ENCODE measurements at places on chromosomes 7 and 10.

GRCh38 chr10:118521415-118522117 lies 73.9 kb downstream of the PRLHR start:
- no peak for DNase-seq

- DNase-seq, result no peak
These were observed 26.4 kb downstream of the MET start for GRCh38 chr7:116698396-116698795.

GRCh38 chr10:10794046-10794445 lies 223.6 kb upstream of the CELF2 start:
- no peak for DNase-seq

DNA sequence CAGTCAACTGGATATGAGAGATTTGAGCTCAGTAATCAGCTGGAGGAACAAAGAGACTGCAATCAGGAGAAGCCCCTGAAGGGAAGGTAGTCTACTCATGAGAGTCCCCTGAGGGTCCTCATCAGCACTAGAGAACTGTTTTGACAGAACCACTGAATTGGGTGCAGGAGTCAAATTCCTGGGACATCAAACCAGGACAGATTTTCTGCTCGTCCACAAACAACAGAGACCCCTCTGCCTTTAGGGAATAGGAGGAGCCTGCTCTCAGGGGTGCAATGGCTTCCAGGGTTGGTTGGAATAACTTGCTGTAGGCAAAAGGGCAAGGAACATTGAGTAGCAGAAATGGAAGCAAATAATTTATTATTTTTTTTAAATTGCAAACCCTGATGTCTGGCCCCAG lies 21.9 kb upstream of the NEUROD6 start:
- no peak for DNase-seq

DNA sequence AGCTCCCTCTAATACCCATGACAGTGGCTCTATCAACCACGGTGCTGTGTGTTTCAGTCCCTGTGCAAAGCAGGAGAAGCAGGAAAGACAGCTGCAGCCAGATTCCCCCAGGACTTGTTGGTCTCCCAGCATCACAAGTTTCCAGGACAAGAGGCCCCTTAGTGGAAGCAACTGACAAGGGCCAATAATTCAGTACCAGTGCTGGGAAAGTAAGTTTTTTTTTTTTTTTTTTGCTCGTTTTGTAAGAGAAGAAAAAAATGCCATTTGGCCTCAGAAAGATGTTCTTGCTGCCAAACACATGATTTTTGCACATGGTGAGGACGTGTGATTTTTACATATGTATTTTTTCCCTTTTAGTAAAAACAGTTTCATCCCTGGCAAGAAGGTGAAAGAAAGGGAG lies 284.2 kb upstream of the ZMIZ1 start:
- DNase-seq, result no peak

DNA sequence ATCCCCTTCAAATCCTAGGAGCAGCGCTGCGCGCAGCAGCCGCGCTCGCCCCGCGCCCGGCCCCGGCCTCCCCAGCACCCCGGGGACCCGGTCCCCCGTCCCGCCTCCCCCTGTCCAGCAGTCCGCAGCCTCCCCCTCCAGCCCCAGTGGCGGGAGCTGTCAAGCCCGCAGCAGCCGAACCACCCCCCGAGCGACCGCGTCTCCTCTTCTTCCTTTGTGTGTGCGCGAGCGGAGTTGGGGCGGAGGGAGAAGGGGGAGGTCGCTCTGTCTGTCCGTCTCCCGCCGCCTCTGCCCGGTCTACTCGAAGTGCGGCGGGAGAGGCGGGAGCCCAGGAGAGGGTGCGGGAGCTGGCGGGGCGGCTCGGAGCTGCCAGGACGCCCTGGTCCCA lies 375 bp upstream of the CHN2 start:
- DNase-seq, result no peak

GRCh38 chr7:134948736-134949135 lies 37.6 kb upstream of the AGBL3 start:
- no peak for DNase-seq

- no peak for DNase-seq
These were observed 73.4 kb downstream of the CFAP46 start for GRCh38 chr10:132868995-132869394.

DNA sequence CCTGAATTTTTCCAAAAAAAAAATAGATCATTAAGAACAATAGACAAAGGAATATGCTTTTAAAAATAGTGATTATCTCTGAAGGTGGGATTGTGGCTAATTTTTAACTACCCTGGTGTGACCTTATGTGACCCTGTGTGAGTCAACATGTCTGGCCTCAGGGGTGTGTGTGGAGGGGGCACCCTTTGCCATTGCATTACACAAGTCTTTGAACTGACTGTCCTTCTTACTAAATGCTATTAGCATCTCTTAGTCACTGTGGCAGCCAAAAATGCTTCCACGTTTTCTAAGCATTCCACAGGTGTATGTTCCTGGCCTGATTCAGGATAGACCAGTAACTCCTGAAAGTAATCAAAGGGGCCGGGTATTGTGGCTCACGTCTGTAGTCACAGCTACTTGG lies 175.4 kb downstream of the MGMT start:
- no peak for DNase-seq

GRCh38 chr10:1644191-1644711 lies 93.1 kb downstream of the ADARB2 start:
- no peak for DNase-seq

DNA sequence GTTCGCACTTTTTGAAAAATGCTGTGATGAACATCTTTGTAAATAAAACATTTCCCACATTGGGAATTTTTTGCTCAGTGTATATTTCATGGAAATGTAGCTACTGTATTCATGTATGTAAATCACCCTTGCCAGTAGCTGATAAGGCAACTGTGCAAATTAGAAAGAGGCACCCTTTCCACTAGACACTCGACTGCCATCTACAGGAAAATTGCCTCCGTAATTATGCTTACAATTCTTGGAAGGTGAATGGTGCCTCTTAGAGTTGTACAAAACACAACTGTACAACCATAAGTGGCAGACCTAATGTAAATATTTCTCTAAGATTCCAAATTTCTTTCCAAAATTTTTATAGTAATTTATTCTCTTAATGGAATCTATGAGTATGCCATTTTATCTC lies 491.7 kb downstream of the CCSER2 start:
- no peak for DNase-seq

- DNase-seq, result no peak
These were observed 53.0 kb upstream of the NFKB2 start for GRCh38 chr10:102342458-102342857.

GRCh38 chr10:80055760-80056159 lies 22.7 kb upstream of the TMEM254 start:
- DNase-seq, result no peak

DNA sequence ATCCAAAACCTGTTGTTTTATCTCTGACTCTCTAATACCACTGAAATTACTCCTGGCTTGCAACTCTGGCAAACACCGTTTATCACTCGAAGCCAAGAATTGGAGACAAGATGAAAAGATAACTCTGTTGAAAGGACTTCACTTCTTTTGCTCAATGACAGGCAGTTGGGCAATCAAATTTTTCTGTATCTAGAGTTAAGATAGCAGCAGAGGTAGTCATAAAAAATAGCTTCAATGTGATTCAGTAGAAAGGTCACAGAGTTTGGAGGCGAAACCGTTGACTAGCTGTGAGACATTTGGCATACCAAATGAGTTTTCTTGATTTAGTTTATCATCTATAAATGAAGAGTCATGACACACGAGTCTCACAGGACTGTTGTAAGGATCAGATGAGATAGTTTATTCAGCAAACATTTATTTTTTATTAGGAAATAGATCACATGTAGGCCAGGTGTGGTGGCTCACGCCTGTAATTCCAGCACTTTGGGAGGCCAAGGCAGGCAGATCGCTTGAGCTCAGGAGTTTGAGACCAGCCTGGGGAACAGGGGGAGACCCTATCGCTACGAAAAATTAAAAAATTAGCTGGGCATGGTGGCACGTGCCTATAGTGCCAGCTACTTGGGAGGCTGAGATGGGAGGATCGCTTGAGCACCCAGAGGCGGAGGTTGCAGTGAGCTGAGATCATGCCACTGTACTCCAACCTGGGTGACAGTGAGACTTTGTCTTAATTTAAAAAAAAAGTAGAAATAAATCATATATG lies 23.6 kb downstream of the AKR1B1 start:
- DNase-seq, result no peak

DNA sequence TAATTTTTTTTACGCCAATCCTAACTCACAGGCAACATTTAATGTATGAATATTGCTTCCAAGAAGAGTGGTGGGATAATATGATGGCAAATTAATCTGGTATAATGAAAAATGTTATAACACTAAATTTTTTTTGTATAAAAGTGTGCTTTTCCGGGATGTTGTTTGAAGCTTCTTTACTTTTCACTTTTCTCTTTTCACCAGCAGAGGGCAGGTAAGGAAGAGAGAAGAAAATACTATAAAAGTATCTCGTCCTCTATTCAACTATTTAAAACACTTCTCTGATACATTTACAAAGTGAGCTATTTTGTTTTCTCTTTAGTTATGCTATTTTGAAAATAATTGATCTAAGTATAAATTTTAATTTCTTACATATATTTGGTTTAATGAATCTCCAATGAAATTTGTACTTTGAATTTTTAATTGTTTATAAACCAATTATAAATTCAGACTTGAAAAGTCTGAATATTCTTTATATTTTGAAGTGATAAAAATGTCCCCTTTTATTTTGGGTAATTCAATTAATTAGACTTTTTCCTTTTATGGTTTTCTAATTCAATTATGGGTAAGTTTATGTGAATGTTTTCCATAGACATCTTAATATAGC lies 20.7 kb upstream of the CFTR start:
- no peak for DNase-seq

DNA sequence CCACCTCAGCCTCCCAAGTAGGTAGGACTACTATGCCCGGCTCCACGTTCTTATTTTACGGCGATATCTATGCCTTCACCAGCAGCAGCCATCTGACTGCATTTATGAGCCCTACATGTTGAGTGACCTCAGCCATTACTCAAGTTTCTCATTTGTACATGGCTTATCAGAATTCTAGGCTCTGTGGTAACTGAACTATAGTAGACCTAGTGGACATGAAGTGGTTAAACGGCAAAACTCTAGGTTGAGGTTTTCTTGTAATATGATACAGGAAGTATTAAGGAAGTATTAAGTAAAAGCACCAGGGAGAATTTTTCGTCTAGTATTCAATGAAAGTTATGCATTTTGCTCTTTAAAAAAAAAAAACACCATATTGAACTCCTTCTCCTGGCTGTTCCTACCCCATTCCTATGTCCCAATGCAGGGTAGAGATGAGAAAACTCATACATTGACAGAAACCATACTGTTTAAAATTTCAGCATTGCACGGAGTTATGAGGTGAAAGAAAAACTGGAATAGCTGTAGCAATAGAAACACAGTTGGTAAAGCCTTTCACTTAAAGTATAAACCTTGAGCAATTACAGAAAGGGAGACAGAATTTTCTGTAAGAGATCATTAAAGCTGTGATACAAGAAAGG lies 39.8 kb upstream of the EPC1 start:
- no peak for DNase-seq

GRCh38 chr10:13867822-13868221 lies 281.1 kb downstream of the PRPF18 start:
- DNase-seq, result no peak

GRCh38 chr7:22319424-22320403 lies 37.2 kb downstream of the RAPGEF5 start:
- DNase-seq, result no peak

DNA sequence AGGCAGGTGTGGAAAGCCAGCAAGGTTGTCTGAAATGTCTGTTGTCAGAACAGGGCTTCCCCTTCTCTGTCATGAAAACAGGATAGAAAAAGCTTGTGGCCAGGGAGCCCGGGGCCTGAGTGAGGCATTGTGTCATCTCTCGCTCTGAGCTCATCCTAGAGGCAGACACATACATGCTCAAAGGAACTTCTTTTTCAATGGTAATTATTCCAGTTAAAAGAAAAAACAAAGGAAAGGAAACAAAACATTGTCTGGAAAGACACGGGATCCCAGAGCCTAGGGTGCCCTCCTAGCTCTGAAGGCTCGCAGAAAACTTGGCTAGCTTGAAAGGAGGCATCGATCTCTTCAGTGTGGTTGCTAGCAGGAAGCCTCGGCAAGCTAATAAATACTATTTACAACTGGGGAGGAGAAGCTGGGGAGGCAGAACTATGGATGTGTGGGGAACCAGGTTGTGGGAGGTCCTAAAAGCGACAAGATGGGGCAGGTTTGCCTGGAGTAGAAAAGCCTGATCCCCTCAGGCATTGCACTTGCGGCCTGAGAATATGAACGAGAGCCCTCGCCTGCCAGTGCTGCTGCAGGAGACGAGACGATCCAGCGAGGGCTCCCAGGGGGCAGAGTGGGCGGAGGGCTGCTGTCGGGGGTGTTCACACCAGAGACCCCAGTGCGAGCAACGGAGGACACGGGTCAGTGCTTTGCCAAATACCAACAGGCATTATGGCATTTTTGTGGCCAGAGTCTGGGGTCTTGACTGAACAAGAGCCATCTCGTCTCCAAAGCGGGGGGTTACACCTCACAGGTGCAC lies 32.8 kb upstream of the DGKI start:
- DNase-seq, result no peak

DNA sequence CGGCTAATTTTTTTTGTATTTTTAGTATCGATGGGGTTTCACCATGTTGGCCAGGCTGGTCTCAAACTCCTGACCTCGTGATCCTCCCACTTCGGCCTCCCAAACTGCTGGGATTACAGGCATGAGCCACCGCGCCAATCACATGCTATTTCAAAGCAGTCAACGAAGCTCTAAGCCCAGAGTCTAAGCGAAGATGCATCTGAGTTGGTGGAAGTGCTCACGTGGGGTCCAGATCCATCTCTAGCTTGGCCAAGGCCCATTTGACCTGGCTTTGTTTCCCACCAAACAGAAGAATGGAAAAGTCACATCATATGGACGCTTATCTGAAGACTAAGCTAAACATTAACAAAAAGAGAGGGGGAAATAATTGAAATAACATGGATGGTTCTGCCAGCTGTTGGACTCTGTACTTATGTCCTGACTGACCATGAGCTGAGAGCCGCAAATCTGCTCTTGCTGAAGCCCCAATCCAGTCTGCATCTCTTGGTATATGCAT lies 3.8 kb upstream of the GTF2I start:
- no peak for DNase-seq

DNA sequence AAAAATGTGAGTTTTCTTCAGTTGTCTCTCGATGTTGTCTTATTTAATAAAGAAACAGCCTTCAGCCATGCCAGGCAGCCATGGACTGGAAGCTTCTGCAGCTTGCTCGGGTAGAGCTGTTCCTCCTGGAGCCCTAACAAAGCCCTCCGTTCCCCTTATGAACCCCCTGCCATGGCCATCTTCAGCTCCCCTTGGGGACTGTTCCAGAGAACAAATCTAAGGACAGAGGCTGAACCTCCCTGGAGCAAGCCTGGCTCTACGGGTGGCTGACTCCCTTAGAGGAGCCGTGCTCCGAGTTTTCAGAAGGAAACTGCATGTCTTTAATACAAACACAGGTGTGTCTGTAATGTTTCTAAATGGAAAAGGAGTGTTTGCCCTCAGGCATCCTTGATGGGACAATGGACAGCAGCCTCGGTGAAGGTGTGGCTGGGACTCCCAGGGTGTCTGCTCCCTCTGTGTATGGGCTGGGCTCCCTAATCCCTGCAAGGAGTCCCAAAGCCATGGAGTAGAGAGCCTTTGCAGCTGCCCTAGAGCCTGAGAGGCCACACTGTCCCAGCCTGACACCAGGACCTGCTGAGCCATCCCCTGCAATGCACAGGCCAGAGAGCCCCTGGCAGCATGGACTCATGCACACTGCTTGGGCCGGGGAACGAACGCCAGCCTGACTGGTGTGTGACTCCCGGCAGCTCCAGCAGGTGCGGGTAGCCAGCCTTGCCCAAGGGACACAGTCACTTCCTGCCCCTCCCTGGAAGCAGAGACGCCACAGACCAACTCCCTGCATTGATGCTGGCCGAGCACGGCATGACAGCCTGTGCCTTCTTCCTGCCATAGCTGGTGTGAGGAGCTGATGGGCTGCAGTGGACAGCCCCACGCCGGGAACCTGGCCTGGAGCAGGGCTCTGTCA lies 381.8 kb downstream of the TCERG1L start:
- DNase-seq, result no peak
